ENCODE measurements at places on chromosomes 12 and 14. TPM values are rescaled to one million over a fixed set of nuclear protein-coding genes. Genes with fewer than 3 reads are reported as not detected.

GRCh38 chr14:72685456-72685855 is 208.4 kb downstream of the DPF3 start:
- no peaks in the 10 kb centered on the region for H3K27me3 ChIP-seq
- no peak for DNase-seq
- H3K4me3 ChIP-seq: no peak overlapping the region
- H3K4me1 ChIP-seq: no peaks in the 10 kb centered on the region
- H3K27ac ChIP-seq: no peak overlapping the region
- no peaks in the 10 kb centered on the region for H3K36me3 ChIP-seq

DNA sequence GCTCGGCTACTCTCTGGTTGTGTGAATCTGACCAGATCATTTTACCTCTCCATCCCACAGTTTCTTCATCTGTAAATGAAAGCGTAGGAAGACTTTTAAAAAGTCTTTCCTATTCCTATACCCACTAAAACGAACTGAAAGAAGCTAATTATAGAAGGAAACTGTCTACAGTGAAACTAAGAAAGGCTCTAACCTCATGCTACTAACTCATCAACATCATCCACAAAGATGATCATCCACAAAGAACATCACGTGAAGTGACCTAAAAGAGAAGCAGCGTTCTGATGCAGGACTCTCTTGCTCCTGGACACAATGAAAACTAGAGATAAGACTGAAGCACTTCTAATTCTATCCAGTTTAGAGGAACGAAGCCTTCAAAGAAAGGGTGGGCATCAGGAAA is 58.5 kb upstream of the OSBPL8 start:
- H3K27ac ChIP-seq: no peak overlapping the region
- no peak for DNase-seq
- H3K4me1 ChIP-seq: peaks cover 5% of the 10 kb centered on the region
- H3K36me3 ChIP-seq: no peaks in the 10 kb centered on the region
- no peak overlapping the region for H3K4me3 ChIP-seq

Gene ORMDL2
- 49.6 TPM for total RNA-seq

GRCh38 chr14:75926431-75927115 is 55.2 kb downstream of the TGFB3 start:
- no peak overlapping the region for H3K27ac ChIP-seq
- H3K4me3 ChIP-seq: no peak overlapping the region
- no peaks in the 10 kb centered on the region for H3K4me1 ChIP-seq
- DNase-seq: no peak
- no peaks in the 10 kb centered on the region for H3K27me3 ChIP-seq
- H3K36me3 ChIP-seq: no peaks in the 10 kb centered on the region

Gene TMEM253
- total RNA-seq: 0.50 TPM

DNA sequence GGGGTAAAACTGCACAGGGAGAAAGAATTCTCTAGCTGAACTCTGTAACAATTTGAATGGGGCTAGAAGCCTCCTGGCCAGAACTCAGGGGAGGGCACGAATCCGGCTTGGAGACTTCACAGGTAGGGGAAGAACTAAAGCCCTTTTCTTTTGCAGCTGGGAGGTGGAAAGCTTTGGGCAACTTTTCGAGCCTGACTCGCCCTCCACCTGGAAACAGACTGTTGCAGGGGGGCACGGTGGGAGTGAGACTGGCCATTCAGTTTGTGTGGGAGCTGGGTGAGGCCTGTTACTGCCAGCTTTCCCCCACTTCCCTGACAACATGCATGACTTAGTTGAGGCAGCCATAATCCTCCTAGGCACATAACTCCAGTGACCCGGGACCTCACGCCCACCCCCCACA is 135.8 kb downstream of the PLCZ1 start:
- no peak overlapping the region for H3K4me3 ChIP-seq
- no peaks in the 10 kb centered on the region for H3K36me3 ChIP-seq

DNA sequence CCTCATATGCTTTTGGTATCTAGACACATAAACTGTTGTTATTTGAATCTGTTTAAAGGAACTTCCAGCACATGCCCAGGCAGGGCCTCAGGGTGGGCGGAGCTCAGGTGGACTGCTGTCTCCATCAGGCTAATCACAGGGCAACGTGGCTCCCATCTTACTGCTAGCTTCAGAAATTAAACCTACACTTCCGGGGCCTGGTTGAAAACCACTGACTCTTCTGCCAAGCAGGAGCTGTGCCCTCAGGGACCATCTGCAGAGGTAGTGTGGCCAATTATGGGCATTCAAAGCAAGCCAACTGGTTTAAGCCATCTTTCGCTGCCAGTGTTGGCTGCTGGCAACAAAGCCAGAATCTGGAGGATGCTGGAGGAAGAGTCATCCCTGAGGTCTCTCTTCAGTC is 97.5 kb downstream of the TMX1 start:
- H3K27ac ChIP-seq: no peak overlapping the region
- H3K36me3 ChIP-seq: no peaks in the 10 kb centered on the region
- H3K4me1 ChIP-seq: no peaks in the 10 kb centered on the region
- no peak overlapping the region for H3K4me3 ChIP-seq
